ENCODE measurements at places on chromosomes 3 and 15.

GRCh38 chr15:83843471-83843871, 189.5 kb downstream of the ADAMTSL3 start:
- DNase-seq: peak; percentile 89

DNA sequence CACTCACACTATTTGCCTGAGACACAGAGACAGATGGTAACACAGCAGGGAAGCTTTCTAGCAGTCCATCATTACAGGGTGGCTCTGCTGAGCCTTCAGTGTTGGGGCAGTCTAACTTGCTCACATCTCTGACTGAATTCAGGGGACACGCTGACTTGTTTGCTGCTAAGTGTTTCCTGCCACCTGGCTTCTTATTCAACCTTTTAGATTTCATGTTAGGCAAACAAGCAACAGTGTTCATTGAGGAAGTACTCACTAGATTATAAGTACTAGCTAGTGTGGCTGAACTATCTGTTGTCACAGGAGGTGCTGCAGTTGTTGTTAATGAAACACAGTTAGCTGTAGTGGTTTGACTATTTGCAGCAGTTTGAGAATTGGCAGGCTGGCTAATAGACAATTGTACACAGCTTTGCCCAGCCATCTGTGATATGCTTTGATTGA, 37.3 kb downstream of the USF3 start:
- DNase-seq: no peak

DNA sequence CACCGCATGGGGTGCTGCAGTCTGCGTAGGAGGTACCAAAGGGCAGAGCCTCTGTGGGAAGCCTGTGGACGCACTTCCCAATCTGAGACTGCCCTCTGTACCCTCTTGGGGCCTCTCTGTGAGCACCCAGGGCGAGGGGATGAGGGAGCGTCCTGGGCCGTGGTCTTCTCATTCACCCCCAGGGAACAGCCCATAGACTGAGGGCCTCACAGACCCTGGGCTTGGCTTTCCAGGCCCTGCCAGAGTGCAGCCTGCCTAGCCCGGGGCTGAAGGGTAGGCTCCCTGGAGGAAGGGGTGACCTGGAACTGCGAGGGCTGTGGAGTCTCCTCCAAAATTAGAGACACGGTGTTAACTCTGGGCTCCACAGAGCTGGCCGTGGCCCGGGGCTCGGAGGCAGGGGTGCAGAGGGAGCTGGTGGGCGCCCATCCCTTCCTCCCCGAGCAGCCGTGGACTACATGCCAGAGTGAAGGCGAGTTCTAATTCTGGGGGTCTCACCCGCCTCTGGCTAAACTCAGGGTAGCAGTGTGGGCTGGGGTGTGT, 468 bp upstream of the SPTBN5 start:
- DNase-seq: no peak

DNA sequence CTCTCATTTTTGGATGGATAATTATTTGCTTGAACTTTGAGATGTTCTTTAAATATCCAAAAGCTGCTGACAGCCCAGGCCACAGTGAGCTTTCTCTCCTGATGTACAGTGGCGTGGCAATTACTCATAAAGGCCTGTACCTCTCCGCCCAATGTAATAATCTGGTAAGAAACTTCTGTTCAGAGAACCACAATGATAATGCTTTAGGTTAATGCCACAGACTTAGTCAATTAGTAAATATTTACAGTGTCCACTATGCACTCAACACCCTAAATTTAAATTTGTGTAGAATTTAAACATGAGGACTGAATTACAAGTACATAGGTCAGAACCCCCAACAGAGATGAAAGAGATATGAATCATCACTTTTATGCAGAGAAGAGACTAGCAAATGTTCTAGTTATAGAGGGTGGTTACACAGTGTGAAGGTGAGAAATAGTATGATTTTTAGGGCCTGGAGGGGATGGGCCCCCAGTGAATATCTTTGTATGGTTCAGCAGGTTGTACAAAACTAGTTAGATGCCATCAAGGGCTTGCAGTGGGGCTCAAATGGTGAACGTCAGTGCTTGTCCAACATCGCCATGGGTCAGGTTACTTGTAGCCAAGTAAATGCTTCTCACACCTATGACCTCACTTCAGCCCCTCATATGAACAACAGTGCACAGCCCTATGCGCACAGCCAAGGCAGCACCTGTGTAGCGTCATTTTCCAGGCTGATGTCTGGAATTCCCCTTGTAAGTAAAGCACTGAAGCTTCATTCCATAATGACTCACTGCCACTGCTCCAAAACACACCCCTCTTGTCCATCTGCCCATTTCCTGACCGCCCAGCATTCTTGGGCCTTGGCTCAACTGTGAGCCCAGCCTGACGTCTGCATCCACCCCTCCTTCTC, 13.3 kb downstream of the ABHD2 start:
- peak; percentile 95 for DNase-seq

All from fibroblast of lung (primary cell).